ENCODE measurements at places on chromosomes 1 and 21. TPM values are rescaled to one million over a fixed set of nuclear protein-coding genes. Genes with fewer than 3 reads are reported as not detected.

- DNase-seq: no peak
- H3K27me3 ChIP-seq: no peaks in the 10 kb centered on the region
- H3K4me3 ChIP-seq: no peak overlapping the region
- H3K36me3 ChIP-seq: no peaks in the 10 kb centered on the region
These were observed 412.2 kb downstream of the KIF26B start for GRCh38 chr1:245566952-245567351.

DNA sequence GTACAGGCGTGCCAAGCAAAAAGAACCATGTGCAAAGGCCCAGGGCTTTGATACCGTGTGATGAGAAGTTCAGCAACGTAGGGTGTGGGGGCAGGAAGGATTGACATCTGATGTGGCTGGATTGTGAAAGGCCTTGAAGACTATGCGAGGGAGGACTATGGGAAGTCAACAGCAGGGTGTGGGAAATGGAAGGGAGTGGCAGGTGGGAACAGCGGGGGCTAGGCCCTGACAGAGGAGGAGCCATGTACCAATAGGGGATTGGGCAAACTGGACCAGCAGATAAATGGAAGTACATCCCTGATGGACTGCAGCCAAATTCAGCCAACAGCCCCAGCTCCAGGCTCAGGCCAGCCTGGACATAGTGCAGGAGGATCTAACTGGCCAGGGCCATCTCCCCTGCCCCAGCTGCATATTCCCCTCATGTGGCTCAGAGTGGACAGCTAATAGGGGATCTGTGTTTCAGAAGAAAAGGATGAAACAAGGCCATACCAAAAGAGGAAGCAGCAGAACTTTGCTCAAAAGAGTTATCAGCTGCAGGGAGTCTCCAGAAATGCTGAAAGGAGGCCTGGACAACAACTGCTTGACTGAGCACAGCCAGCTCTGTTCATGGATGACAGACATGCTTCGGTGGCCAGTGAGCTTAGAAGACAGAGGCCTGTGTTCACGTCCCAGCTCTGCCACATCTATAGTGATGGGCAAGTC, 140.2 kb upstream of the SGIP1 start:
- H3K27ac ChIP-seq: no peak overlapping the region
- no peak for DNase-seq
- H3K36me3 ChIP-seq: no peaks in the 10 kb centered on the region
- no peaks in the 10 kb centered on the region for H3K27me3 ChIP-seq
- no peaks in the 10 kb centered on the region for H3K4me1 ChIP-seq

The FAAH gene
- 7.3 TPM for total RNA-seq

GRCh38 chr1:22835636-22836319, 125.1 kb downstream of the EPHB2 start:
- H3K27me3 ChIP-seq: no peaks in the 10 kb centered on the region
- H3K27ac ChIP-seq: no peak overlapping the region
- H3K4me3 ChIP-seq: no peak overlapping the region

DNA sequence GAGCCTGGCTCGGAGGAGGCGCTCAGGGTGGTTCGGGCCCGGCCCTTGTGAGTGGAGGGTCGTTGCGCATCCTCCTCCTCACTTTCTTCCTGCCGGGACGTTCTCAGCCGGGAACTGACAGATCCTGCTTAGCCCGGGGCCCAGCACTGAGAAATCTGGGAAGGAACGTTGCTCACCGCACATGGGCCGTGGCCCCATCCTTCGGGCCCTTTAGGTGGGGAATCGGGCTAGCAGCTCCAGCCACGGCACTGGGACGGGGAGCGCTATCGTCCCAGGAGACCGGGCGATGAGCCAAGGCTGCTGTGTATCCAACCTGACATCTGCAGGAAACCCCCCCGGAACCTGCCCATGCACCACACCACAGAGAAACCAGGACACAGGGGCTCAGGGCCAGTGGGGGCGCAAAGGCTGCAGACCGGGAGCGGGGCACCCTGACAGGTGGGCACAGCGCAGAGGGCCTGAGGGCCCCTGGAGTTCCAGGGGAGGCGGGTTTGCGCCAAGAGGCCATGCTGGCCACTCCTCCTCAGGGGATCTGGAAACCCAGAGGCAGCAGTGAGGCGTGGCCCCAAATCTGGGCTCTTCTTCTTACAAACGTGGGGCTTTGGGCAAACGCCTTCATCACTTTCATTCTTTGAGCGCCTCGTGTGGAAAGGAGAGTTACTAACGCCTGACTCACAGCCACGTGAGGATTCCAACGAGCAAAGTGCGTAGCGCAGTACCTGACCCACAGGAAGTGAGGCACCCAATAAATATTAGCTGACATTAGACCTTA, at the start of gene SH2D5:
Gene SH2D5, minus strand, starts transcription at position 116 of the 772 bp plus-strand sequence. CDS start 4,659 bp downstream, outside the sequence.
- DNase-seq: peak; percentile 89
- H3K27ac ChIP-seq: no peak within 1 kb of the TSS
- H3K4me3 ChIP-seq: peak within 1 kb of the TSS; percentile 67
- H3K4me1 ChIP-seq: peaks cover 33% of the 10 kb centered on the region

- DNase-seq: no peak
- H3K4me3 ChIP-seq: no peak overlapping the region
- H3K27ac ChIP-seq: no peak overlapping the region
- H3K36me3 ChIP-seq: no peaks in the 10 kb centered on the region
These were observed 2.5 kb downstream of the COL6A2 start for GRCh38 chr21:46100426-46100825.

- no peak for DNase-seq
- no peak overlapping the region for H3K27ac ChIP-seq
- H3K4me1 ChIP-seq: no peaks in the 10 kb centered on the region
- H3K4me3 ChIP-seq: no peak overlapping the region
- no peaks in the 10 kb centered on the region for H3K27me3 ChIP-seq
These were observed 220.7 kb downstream of the OMA1 start for GRCh38 chr1:58325866-58326265.

- no peaks in the 10 kb centered on the region for H3K27me3 ChIP-seq
- no peak overlapping the region for H3K27ac ChIP-seq
- peak; percentile 50 for DNase-seq
- H3K4me1 ChIP-seq: no peaks in the 10 kb centered on the region
- H3K4me3 ChIP-seq: no peak overlapping the region
These were observed 11.5 kb upstream of the HCRTR1 start for GRCh38 chr1:31605908-31606427.

- H3K4me3 ChIP-seq: peak overlapping the region; percentile 98
- no peaks in the 10 kb centered on the region for H3K27me3 ChIP-seq
- H3K27ac ChIP-seq: peak overlapping the region; percentile 89
These were observed 4.4 kb downstream of the MIER1 start for GRCh38 chr1:66929146-66929688.

DNA sequence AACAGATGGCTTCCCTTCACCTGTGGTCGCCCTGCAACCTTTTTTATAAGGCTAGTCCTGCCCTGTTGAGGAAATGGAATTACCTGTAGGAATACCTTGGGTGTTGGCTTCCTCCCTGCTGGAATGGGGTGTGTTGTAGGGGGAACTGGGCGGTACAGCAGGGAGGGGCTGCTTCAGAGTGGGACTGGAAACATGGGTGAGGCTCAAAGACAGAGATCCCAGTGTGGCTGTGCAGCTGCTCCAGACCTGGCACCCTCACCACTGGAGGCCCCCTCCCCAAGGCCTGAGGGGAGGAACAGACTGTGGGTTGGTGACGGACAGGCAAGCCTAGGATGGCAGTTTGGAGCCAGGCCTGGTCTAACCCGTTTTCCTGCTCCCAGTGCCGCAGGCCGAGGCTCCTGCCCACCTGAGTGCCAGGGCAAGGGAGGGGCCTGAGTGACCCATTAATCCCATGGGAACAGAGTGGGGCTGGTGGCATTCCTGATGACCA, 4.5 kb downstream of the EFNA3 start:
- no peak overlapping the region for H3K27ac ChIP-seq
- peaks cover 20% of the 10 kb centered on the region for H3K27me3 ChIP-seq
- H3K4me1 ChIP-seq: peaks cover 69% of the 10 kb centered on the region
- no peak for DNase-seq

GRCh38 chr21:26136671-26137070, 33.9 kb downstream of the APP start:
- no peak overlapping the region for H3K27ac ChIP-seq
- H3K36me3 ChIP-seq: no peaks in the 10 kb centered on the region
- no peaks in the 10 kb centered on the region for H3K4me1 ChIP-seq
- no peak for DNase-seq
- no peak overlapping the region for H3K4me3 ChIP-seq
- no peaks in the 10 kb centered on the region for H3K27me3 ChIP-seq

The KCNJ6 gene
- not detected for total RNA-seq

DNA sequence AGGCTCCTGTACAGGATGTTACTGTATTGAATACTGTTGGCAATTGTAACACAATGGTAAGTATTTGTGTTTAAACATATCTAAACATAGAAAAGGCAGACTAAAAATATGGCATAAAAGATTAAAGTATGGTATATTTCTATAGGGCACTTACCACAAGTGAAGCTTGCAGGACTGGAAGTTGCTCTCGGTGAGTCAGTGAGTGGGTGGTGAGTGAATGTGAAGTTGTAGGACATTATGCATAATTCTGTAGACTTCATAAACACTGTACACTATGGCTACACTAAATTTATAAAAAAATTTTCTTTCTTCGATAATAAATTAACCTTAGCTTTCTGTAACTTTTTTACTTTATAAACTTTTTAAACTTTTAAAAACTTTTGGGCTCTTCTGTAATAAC, 13.7 kb upstream of the TRIM62 start:
- no peak overlapping the region for H3K27ac ChIP-seq
- H3K27me3 ChIP-seq: peaks cover 18% of the 10 kb centered on the region
- peaks cover 6% of the 10 kb centered on the region for H3K4me1 ChIP-seq
- H3K4me3 ChIP-seq: no peak overlapping the region

The ANGPTL7 gene
- not detected for total RNA-seq

- no peak overlapping the region for H3K4me3 ChIP-seq
- H3K36me3 ChIP-seq: peaks cover 32% of the 10 kb centered on the region
- no peak for DNase-seq
- H3K4me1 ChIP-seq: no peaks in the 10 kb centered on the region
- no peak overlapping the region for H3K27ac ChIP-seq
- H3K27me3 ChIP-seq: no peaks in the 10 kb centered on the region
These were observed 130.9 kb downstream of the CD247 start for GRCh38 chr1:167387251-167387910.

The PGLYRP4 gene
- 0.20 TPM for total RNA-seq

Measured in CD4-positive, CD25-positive, alpha-beta regulatory T cell (primary cell).